ENCODE measurements at places on chromosomes 2 and 18.

GRCh38 chr2:160418853-160419252, 74.8 kb downstream of the RBMS1 start:
- no peak for DNase-seq

DNA sequence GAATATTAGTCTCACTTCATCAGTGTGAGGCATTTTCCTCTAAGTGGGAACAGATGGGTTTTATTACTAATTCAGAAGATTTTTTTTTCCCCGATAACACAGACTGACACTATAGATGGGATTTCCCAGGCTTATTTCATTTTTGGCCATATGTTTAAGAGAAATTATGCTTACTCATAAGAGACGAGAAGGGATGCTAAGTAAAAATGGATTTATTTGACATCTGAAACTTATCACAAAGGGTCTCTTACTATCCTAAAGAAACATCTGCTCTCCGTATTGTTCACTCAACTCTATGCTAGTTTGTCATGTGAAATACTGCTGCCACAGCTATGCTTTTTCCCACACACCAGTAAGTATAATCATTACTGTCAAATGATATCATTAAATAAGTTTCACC, 1476.3 kb downstream of the LRP1B start:
- no peak for DNase-seq

DNA sequence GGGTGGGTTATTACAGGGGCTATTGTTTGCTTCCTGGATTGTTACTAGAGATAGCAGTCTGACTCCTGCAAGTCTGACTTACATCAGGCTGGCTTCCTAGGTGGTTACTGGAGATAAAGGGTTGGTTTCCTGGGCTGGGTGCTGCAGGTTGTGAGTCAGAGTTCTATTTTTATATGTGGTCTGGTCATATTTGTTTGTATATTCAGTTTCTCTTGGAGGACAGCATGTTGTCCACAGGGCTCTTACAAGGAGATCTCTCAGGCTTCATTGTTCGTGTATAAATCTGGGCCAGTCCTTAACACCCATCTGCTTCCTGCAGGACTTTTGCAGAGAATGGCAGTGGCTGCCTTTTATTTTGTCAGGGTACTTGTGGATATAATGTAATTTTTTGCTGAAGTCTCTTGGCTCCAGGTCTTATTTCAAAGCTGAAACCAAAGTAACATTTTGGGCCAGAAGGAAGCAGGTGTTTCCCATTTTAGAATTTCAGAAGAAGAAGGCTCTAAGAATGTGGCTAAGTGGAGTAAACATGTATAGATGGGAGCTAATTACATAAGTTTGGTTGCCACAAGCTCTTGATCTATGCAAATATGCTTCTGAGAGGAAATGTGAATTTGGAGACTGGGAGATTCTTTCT, 65.9 kb upstream of the SLC16A14 start:
- DNase-seq = no peak

DNA sequence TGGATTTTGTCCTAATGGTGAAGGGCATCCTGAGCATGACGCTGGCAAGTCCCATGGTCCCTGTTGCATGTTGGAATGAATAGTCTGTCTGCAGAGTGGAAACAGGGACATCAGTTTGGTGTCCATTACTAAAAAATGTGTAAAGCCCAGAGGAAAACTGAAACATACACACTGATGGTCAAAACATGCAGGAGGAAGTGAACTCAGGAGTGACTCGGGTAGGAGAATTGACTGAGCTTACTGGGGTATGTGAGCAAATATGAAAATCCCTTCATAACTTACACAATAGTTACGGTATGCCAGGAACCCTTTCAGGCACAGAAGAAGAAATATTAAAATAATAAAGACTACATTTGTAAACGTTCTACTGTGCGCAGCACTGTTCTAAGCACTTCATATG, 5.6 kb upstream of the SOX11 start:
- DNase-seq = no peak

GRCh38 chr2:8676191-8676920, 5.5 kb upstream of the ID2 start:
- DNase-seq = no peak

GRCh38 chr2:222380456-222380855, 43.9 kb upstream of the SGPP2 start:
- DNase-seq = no peak

- peak; percentile 41 for DNase-seq
Measured at GRCh38 chr2:39492095-39492590, 55.1 kb upstream of the MAP4K3 start.

GRCh38 chr2:193695367-193695766, 1500.6 kb upstream of the TMEFF2 start:
- no peak for DNase-seq

- no peak for DNase-seq
Measured at GRCh38 chr2:15486770-15487169, 74.4 kb downstream of the NBAS start.

DNA sequence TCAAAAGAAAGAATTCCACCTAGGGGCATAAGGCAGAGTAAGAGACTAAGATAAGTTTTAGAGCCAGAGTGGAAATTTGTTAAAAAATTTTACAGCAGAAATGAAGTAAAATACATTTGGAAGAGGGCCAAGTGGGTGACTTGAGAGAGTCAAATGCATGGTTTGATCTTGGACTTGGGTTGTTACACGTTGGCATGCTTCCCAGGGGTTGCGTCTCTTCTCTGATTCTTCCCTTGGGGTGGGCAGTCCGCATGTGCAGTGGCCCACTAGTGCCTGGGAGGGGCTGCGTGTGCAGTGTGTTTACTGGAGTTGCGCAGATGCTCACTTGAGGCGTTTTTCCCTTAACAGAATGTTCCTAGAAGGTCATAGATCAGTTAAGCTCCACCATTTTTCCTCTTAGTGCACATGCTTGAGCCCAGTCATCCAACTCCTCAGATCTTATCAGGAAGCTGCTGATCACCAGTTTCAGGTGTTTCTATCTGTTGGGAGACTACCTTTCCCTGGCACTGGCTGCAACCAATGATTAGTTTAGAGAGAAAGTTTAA, 13.1 kb downstream of the SEH1L start:
- no peak for DNase-seq

DNA sequence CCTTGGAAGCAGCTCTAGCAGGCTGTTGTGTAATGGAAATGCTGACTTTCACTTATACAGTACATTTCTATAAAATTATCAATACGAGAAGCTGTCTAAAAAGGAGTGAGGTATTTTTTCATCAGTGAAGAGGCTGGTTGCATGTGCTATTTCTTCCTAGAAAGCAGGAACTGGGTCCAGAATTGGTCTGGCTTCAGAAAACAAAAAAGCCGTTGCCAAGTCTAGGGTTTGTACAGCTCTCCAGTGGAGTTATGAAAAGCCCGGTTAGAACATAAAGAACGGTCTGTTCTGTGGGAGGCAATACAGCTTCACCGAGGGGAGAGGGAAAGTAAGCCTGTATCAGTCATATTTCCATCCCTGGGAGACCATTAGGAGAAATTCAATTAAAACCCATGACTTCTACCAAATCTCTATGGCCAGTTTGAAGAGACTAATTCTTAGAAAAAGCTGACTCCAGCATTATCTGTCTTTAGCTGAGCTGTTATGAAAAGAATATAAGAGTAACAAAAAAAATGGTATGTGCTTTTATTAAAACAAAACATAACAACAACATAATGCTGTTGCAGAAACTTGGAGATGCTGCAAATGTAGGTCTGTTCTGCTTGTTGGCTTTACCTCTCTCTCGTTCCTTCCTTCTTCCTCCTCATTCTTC, 217.0 kb downstream of the CMPK2 start:
- no peak for DNase-seq

GRCh38 chr2:239688122-239688681, 287.4 kb upstream of the HDAC4 start:
- no peak for DNase-seq

- no peak for DNase-seq
Measured at GRCh38 chr2:145018502-145018901, 498.6 kb upstream of the ZEB2 start.

GRCh38 chr2:205283736-205284270, 398.5 kb upstream of the NRP2 start:
- DNase-seq = no peak

DNA sequence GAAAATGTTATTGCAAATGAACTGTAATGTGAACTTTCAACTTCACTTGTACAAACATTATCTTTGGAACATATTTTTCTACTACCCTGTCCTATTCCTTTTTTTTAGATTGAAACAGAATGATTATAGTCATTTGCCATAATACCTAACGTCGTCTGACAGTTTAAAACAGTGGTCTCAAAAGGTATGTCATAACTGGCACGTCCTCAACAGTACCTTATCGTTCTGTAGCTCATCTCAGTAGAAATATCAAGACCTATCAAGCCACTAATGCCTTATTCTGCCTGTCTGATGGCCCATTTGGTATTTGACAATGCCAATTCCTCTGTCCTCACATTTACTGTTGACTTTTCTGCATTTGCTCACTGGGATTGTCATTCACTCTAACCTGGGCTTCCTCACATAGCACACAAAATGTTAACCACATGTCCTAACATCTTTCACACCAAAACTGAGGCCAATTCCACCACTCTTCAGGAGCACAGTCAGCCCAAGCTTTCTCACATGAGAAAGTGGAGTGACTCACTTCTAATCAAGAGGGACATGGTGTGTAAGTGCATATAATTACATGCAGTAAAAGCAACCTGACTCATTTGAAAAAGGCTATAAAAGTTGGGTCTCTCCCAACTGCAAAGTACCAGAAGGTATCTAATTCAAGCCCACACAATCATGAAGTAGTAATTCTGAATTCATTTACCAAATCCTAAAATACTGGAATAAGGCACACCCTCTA, 34.8 kb downstream of the DNER start:
- no peak for DNase-seq

- no peak for DNase-seq
Measured at GRCh38 chr2:163490281-163490680, 245.5 kb downstream of the FIGN start.

- no peak for DNase-seq
Measured at GRCh38 chr2:162473986-162474385, 130.1 kb downstream of the GCA start.
